Mammary epithelial cell (primary cell): ENCODE measurements at places on chromosomes 1 and 21. TPM values are rescaled to one million over a fixed set of nuclear protein-coding genes. Genes with fewer than 3 reads are reported as not detected.

CLCA4 gene
- 2.8 TPM for total RNA-seq

IGSF9 gene
- 14.7 and 21.9 TPM in 2 replicates for total RNA-seq

SLC5A9 gene
- not detected in 2 replicates for total RNA-seq

PRDM2 gene
- 11.0 TPM for total RNA-seq

ADCY10 gene
- 0.05 TPM in 1 of 2 replicates, not detected in the other for total RNA-seq

OR2L5 gene
- 0.50 TPM for total RNA-seq

CFHR3 gene
- 0.19 TPM in 1 of 2 replicates, not detected in the other for total RNA-seq

ADAMTS1 gene
- 61.9 and 179 TPM in 2 replicates for total RNA-seq

S100A4 gene
- 4.3 TPM for total RNA-seq

UBE2J2 gene
- total RNA-seq, result 51.4 and 59.7 TPM in 2 replicates

LHX4 gene
- total RNA-seq, result not detected

ACTL8 gene
- not detected in 2 replicates for total RNA-seq

TRAF3IP3 gene
- 0.28 TPM in 1 of 2 replicates, not detected in the other for total RNA-seq

SPRR3 gene
- total RNA-seq, result not detected in 2 replicates

PTCH2 gene
- total RNA-seq, result under 0.01 TPM

ASPM gene
- 3.2 TPM for total RNA-seq

EPHX1 gene
- 16.9 and 22.8 TPM in 2 replicates for total RNA-seq

TNNT2 gene
- total RNA-seq, result 0.83 TPM

SPATA6 gene
- total RNA-seq, result 6.4 and 8.0 TPM in 2 replicates

TUFT1 gene
- 43.3 and 66.6 TPM in 2 replicates for total RNA-seq

RHOU gene
- 0.14 and 0.40 TPM in 2 replicates for total RNA-seq

AGT gene
- 0.17 TPM for total RNA-seq

TP73 gene
- 0.56 and 6.9 TPM in 2 replicates for total RNA-seq

TMEM82 gene
- not detected in 2 replicates for total RNA-seq

SLAMF9 gene
- not detected in 2 replicates for total RNA-seq

STYXL2 gene
- total RNA-seq, result not detected

HSF2BP gene
- 4.2 and 5.0 TPM in 2 replicates for total RNA-seq

KRTAP7-1 gene
- not detected in 2 replicates for total RNA-seq

ADGRL4 gene
- total RNA-seq, result not detected

WDR47 gene
- 45.5 TPM for total RNA-seq

LYSMD1 gene
- 7.3 and 12.3 TPM in 2 replicates for total RNA-seq

B3GALT2 gene
- 0.12 TPM in 1 of 2 replicates, not detected in the other for total RNA-seq

TGFB2 gene
- 120 TPM for total RNA-seq

FTCD gene
- 0.50 TPM for total RNA-seq

LIN28A gene
- not detected in 2 replicates for total RNA-seq

NRIP1 gene
- total RNA-seq, result 32.8 and 40.8 TPM in 2 replicates

LCE1C gene
- total RNA-seq, result 9.5 and 11.1 TPM in 2 replicates

TIAM1 gene
- total RNA-seq, result 11.1 and 14.7 TPM in 2 replicates

SNX7 gene
- total RNA-seq, result 51.2 TPM

CD1E gene
- not detected in 2 replicates for total RNA-seq

SLC44A5 gene
- total RNA-seq, result 3.2 TPM

MROH7 gene
- total RNA-seq, result 0.16 and 0.42 TPM in 2 replicates

ANKRD35 gene
- 0.35 and 0.66 TPM in 2 replicates for total RNA-seq

RGL1 gene
- 2.5 TPM for total RNA-seq

SHE gene
- not detected in 2 replicates for total RNA-seq
